Right renal cortex interstitium (tissue), 3 donors: ENCODE measurements at places on chromosomes 7 and 10.

DNA sequence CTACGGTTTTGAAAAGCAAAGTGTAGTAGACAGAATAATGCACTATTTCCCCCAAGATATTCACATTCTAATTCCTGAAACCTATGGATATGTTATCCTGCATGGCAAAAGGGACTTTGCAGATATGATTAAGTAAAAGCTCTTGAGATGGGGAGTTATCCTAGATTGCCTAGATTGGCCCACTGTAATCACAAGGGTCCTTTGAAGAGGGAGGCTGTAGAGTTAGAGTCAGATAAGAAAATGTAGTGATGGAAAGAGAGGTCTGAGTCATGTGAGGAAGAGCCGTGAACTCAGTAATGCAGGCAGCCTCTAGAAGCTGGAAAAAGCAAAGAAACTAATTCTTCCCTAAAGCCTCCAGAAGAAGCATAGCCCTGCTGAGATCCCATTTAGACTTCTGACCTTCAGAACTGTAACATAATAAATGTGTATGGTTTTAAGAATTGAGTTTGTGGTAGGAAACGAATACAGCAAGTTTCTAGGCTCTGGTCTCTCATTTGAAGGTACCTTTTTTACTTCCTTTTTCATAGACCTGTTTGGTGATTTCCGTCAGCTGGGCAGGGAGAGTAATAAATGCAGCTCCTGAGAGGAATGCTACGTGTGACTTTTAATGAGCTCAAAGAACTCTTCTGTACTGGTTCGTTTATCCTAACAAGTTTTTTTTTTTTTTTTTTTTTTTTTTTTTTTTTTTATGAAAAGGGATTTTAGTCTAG, 41.9 kb upstream of the NXPH1 start:
- DNase-seq, result no peak

- no peak for DNase-seq
Observed at GRCh38 chr7:24894429-24895221, 85.4 kb downstream of the OSBPL3 start.

- no peak for DNase-seq
Observed at GRCh38 chr7:148337246-148337965, 253.2 kb upstream of the C7orf33 start.

DNA sequence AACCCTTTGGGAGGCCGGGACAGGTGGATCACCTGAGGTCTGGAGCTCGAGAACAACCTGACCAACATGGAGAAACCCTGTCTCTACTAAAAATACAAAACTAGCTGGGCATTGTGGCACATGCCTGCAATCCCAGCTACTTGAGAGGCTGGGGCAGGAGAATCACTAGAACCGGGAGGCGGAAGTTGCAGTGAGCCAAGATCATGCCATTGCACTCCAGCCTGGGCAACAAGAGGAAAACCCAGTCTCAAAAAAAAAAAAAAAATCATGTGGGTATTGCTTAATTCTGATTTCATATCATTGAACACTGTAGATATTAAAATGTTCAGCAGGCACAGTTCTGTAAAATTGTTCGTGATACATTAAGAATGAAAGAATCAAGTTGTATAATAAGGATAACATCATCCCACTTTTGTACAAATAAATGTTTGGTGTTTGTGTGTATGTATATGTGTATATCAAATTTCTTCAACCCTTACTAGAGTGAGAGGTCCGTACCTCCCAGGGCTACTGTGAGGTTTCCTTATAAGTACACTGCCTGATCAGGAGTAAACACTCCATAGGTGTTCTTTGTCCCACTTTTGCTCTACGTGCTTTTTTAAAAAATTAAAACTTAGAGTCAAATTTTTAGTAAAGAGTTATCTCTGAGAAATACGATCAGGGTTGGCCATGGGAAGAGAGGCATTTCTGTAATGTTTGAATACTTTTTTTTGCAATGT, 31.7 kb downstream of the PLEKHS1 start:
- DNase-seq, result no peak

- DNase-seq, result no peak
Observed at GRCh38 chr7:55517936-55518689, 54.2 kb downstream of the VOPP1 start.

- DNase-seq, result no peak
Observed at GRCh38 chr7:31066516-31067130, 14.5 kb downstream of the ADCYAP1R1 start.
